ENCODE measurements at places on chromosomes 16 and 17. TPM values are rescaled to one million over a fixed set of nuclear protein-coding genes. Genes with fewer than 3 reads are reported as not detected.

HSF5 gene
- not detected for total RNA-seq

- H3K36me3 ChIP-seq = no peaks in the 10 kb centered on the region
- H3K4me3 ChIP-seq = no peak overlapping the region
- no peaks in the 10 kb centered on the region for H3K27me3 ChIP-seq
- H3K27ac ChIP-seq = no peak overlapping the region
- DNase-seq = no peak
- no peaks in the 10 kb centered on the region for H3K4me1 ChIP-seq
These were observed 34.4 kb upstream of the DNAH17 start for GRCh38 chr17:78611607-78612006.

CSH2 gene
- not detected for total RNA-seq

DNA sequence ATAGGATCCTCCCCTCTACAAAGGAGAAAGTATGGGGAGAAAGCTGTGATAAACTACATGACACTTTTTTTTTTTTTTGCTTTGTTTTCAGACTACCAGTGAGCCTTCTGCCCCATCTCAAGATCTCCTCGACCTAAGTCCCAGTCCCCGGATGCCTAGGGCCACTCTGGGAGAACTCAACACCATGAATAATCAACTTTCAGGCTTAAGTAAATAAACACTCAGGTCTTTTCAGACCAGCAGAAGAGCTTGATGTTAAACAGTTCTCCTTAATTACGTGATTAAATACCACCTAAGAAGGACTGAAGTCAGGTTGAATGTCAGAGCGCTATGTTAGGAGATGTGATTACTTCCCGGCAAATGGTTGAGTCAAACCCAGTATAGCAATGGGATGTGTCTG, 31.4 kb downstream of the COX11 start:
- peaks cover 24% of the 10 kb centered on the region for H3K36me3 ChIP-seq
- H3K27me3 ChIP-seq = no peaks in the 10 kb centered on the region
- no peaks in the 10 kb centered on the region for H3K4me1 ChIP-seq

PERCC1 gene
- not detected for total RNA-seq

KRT15 gene
- 0.78 TPM for total RNA-seq

MMP28 gene
- total RNA-seq = 127 TPM

- peaks cover 28% of the 10 kb centered on the region for H3K4me1 ChIP-seq
- H3K27me3 ChIP-seq = no peaks in the 10 kb centered on the region
- H3K27ac ChIP-seq = no peak overlapping the region
- DNase-seq = no peak
These were observed 4.8 kb downstream of the CD2BP2 start for GRCh38 chr16:30350134-30350871.

GRCh38 chr16:84367750-84368307, 509 bp upstream of the ATP2C2 start:
- H3K27me3 ChIP-seq = no peaks in the 10 kb centered on the region
- H3K36me3 ChIP-seq = no peaks in the 10 kb centered on the region
- H3K27ac ChIP-seq = no peak overlapping the region
- H3K4me3 ChIP-seq = no peak overlapping the region

SLC52A1 gene
- total RNA-seq = not detected

DNA sequence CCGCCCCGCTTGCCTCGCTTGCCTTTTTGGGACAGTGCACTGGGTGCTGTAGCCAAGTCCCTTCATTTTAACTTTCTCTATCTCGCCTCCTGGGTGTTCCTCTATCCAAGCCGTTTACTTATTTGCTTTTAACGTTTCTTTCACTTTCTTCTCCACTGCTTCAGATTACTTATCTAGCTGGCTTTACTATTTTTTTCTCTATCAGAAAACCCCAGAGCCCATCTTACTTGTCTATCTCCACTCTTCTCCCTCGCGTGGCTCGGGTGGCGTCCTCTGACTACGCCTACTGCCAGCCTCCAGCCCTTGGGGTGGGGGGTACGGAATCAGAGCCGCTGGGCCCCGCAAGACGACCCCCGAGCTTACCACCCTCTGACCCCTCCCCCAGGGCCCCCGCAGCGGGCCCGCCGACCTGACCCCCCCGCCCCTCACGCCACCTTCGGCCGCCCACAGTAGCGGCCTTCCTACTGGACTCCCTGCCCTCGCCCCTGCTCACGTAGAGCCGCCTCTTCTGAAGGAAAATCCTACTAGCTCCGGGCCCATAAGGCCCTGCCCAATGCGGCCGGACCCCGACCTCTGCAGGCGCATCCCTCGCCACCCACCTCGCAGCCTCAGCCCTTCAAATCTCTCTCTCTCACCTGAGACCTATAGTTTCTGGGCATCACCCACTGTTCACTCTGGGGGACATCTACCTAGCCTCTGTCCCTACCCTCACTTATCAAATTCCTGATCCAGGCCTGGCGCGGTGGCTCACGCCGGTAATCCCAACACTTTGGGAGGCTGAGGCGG, 1.0 kb upstream of the SLC12A4 start:
- no peaks in the 10 kb centered on the region for H3K36me3 ChIP-seq
- no peak for DNase-seq
- no peaks in the 10 kb centered on the region for H3K27me3 ChIP-seq
- H3K4me3 ChIP-seq = peak overlapping the region; percentile 80
- H3K4me1 ChIP-seq = peaks cover 36% of the 10 kb centered on the region
- peak overlapping the region; percentile 98 for H3K27ac ChIP-seq

OR2C1 gene
- total RNA-seq = 0.44 TPM

ENPP7 gene
- total RNA-seq = not detected

DNA sequence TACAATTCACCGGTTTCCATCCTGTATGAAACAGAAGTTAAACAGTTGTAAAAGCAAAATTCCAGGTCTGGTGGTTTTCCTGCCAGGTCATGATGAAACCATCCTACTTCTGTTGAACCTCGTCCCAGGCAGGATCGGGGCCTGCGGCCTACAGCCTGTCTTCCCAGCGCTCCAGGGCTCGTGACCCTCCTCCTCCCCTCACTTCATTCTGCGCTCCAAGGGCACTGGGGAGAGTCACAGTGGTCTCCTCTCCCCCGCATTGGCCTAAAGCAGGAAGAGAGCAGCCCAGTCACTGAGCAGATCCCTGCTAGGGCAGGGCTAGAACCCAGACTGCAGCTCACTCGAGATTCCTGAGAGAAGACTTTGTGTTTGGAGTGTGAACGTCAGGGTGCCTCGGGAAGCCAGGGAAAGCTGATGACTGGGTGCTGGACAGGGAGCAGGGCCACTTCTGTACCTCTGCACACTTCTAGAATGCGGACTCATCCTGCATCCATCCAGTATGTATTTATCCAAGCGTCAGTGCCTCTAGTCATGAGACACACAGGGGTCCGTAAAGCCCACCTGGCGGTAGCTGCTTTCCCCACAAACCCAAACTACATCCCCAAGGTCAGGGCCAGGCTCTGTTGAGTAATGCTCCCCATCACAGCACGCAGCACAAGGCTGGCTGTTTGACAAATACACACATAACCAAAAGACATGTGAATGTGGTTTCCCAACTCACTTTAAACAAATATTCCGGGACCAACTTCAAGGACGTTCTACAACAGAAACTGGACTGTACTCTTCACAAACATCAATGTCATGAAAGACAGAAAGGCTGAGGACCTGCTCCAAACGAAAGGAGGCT, 1.7 kb upstream of the ITGAE start:
- peak overlapping the region; percentile 71 for H3K27ac ChIP-seq
- H3K4me1 ChIP-seq = no peaks in the 10 kb centered on the region
- no peaks in the 10 kb centered on the region for H3K36me3 ChIP-seq
- H3K4me3 ChIP-seq = no peak overlapping the region
- peak; percentile 54 for DNase-seq

GRCh38 chr17:79086609-79087427, 12.2 kb downstream of the ENGASE start:
- no peak overlapping the region for H3K4me3 ChIP-seq
- H3K4me1 ChIP-seq = peaks cover 3% of the 10 kb centered on the region
- no peaks in the 10 kb centered on the region for H3K36me3 ChIP-seq
- H3K27ac ChIP-seq = no peak overlapping the region

MTSS2 gene
- total RNA-seq = 24.1 TPM

P4HB gene
- total RNA-seq = 506 TPM

CNTD1 gene
- not detected for total RNA-seq

SLFN11 gene
- total RNA-seq = 54.8 TPM

GRCh38 chr16:70437017-70437581, 1.8 kb downstream of the ST3GAL2 start:
- H3K4me3 ChIP-seq = no peak overlapping the region
- no peaks in the 10 kb centered on the region for H3K27me3 ChIP-seq
- peaks cover 65% of the 10 kb centered on the region for H3K4me1 ChIP-seq

GRAPL gene
- 2.1 TPM for total RNA-seq

GRCh38 chr17:74351552-74352210, 10.0 kb downstream of the BTBD17 start:
- H3K4me1 ChIP-seq = peaks cover 10% of the 10 kb centered on the region
- DNase-seq = no peak
- H3K27me3 ChIP-seq = no peaks in the 10 kb centered on the region
- peak overlapping the region; percentile 63 for H3K27ac ChIP-seq

FOXC2 gene
- total RNA-seq = 14.5 TPM

KREMEN2 gene
- not detected for total RNA-seq

ITGA2B gene
- 1.5 TPM for total RNA-seq

GRCh38 chr16:24700549-24701392, 28.7 kb upstream of the TNRC6A start:
- DNase-seq = peak; percentile 95
- no peaks in the 10 kb centered on the region for H3K27me3 ChIP-seq
- peak overlapping the region; percentile 91 for H3K27ac ChIP-seq

SLX4 gene
- 5.1 TPM for total RNA-seq

ANKRD40CL gene
- total RNA-seq = not detected

DNA sequence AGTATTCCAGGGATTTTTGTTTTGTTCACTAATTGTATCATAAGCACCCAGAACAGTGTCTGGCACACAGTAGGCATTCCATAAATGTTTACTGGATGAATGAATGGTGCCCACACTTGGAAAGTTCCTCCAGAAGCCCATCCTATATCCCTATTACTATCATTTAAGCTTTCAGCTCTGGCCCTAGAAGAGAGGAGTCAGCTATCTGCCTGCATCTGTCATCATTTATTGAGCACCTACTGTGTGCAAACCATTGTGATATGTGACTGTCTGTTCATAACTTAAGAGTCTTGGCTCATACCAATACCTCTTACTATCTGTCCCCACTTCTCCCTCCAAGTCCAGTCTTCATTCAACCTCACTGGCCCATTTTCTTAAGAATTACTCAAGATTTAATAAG, 20.1 kb upstream of the SP6 start:
- H3K4me3 ChIP-seq = no peak overlapping the region
- H3K27ac ChIP-seq = no peak overlapping the region
- DNase-seq = no peak
- H3K36me3 ChIP-seq = no peaks in the 10 kb centered on the region

DNA sequence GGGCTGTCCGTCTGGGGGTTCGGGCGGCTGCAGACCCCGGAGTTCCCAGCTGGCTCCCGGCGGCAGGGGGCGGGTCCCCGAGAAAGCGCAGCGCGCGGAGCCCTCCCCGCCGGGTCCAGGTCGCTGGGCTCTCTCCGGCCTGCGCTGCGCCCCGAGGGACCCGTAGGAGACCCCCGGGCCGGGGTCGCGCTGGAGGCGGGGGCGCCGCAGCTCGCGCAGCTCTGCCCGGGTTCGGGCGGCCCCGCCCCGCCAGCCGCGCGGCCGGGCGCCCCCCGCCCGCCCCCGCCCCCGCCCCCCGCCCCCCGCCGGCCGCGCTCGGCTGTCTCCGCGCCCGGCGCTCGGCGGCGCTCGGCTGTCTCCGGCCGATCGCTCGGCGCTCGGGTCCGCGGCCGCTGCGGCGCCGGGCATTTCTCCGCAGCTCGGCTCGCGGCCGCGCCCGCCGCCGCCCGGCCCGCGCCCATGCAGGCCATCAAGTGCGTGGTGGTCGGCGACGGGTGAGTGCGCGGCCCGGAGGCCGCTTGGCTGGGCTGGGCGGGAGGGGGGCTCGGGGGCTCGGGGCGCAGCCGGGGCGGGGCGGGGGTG, at the start of gene RAC3:
Gene RAC3, plus strand, starts transcription at position 376 of the 582 bp plus-strand sequence. Its CDS starts 84 bp downstream, at position 460.
- no peak within 1 kb of the TSS for H3K27ac ChIP-seq
- no peaks in the 10 kb centered on the region for H3K27me3 ChIP-seq
- H3K4me3 ChIP-seq = peak within 1 kb of the TSS; percentile 51
- peaks cover 40% of the 10 kb centered on the region for H3K36me3 ChIP-seq

- no peaks in the 10 kb centered on the region for H3K4me1 ChIP-seq
- H3K4me3 ChIP-seq = peak overlapping the region; percentile 45
- no peaks in the 10 kb centered on the region for H3K36me3 ChIP-seq
- no peaks in the 10 kb centered on the region for H3K27me3 ChIP-seq
- H3K27ac ChIP-seq = peak overlapping the region; percentile 88
These were observed 834 bp upstream of the TXNDC11 start for GRCh38 chr16:11743308-11744074.

CACNG1 gene
- total RNA-seq = not detected

GRCh38 chr16:52466994-52467393, 79.9 kb downstream of the TOX3 start:
- no peaks in the 10 kb centered on the region for H3K36me3 ChIP-seq
- H3K27ac ChIP-seq = no peak overlapping the region
- no peak overlapping the region for H3K4me3 ChIP-seq
- H3K4me1 ChIP-seq = no peaks in the 10 kb centered on the region
- no peak for DNase-seq

DNA sequence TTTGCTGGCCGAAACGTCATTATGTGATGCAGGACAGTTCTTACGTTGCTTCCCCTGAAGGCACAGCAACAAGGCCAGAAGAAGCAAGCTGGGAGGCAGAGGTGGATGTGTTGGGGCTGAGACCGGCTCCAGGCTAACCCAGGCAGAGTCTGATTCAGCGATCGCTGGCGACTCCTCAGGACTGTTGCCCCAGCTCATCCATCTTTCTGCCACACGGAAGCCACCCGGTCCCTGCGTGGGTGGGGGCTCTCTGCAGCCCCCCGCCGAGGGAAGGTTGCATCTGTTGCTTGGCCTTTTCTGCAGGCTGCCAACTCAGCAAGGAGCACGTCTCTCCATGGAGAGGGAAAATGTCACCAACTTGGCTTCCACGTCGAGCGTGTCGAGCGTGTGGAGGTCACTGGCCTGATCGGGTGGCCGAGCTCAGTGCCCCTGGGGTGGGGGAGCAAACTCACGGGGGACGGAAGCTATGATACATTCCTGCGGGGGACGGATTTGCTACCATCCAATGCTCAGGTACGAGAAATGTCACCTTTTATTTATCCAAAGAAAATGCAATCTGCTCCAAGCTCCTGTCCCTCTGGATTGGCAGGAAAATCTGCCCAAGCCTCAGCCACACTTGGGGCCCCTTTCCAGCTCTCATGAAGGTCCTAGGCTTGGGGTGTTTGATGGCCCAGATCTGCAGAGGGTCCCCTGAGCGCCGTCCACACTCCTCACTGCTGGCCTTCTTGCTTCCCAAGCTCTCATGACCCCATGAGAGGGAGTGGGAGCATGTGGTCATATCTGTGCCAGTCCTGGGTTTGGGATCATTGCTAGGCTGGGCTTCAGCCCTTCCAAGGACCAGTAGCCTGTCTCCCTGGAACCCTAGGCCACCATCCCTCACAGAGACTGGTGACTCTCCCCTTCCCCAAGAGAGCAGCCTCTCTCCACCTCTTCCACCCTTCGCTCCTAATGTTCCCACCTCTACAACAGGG, 69.4 kb downstream of the RPH3AL start:
- no peaks in the 10 kb centered on the region for H3K36me3 ChIP-seq
- no peak overlapping the region for H3K4me3 ChIP-seq
- H3K27me3 ChIP-seq = no peaks in the 10 kb centered on the region
- DNase-seq = no peak

GPR139 gene
- not detected for total RNA-seq

Data from tibial nerve (tissue), 4 donors.